ENCODE measurements at places on chromosomes 5 and 9.

DNA sequence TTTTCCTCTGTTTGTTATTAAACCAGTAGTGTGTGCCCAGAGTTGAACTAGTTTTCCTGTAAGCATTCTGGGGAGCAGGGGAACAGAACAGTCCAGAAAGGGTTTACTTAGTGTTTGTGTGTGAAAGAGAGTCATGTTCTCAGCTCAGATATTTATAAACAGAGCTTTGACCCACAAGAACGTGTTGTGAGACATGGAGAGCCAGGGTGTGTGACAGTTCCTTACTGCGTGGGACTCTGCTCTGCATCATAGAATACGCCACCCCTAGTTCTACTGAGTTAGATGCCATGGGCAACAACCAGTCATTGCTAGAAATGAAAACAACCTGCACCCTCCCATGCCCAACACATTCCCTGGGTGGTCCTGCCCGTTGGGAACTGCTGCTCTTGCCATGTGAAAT is 330.7 kb downstream of the NDUFS4 start:
- DNase-seq: no peak

DNA sequence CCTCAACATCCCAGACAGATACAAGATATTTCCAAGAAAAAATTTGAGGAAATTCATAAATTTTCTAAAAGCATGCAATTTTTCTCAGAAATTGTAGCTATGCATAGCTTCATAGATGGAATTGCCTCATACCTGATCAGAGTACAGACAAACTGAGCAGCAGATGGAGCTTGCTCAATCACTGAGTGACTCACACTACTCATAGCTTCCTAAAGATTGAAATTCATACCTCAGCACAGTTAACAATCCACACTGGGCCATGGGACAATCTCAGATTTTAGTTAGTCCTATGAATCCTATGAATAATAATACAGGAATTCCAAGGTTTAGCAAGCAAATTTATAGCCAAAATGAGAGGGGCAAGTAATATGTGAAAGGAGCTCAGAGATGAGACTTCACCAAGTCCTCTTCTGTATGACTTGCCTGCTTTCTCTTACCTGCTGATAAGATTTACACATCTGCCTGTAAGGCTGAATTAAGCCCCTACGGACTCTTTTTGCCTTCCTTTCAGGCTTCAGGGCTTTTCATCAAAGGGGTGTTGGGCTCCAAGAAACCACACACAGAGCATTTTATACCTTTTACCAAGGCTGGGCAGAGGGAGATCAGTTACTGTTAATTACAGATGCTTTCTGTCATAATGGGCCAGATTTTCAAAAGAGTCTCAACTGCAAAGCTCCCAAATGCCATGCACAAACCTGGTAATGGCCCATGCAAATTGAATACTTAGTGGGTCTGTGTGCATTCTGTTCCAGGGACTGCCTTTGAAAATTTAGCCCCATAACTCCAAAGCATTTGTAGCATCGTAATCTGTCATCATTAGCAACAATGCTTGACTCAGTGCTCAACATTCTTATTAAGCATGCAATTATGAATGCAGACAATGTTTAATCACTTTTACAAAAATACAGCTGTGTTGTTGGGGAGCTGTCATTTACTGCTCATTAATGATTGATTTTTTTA is 439.3 kb downstream of the DTWD2 start:
- DNase-seq: no peak

DNA sequence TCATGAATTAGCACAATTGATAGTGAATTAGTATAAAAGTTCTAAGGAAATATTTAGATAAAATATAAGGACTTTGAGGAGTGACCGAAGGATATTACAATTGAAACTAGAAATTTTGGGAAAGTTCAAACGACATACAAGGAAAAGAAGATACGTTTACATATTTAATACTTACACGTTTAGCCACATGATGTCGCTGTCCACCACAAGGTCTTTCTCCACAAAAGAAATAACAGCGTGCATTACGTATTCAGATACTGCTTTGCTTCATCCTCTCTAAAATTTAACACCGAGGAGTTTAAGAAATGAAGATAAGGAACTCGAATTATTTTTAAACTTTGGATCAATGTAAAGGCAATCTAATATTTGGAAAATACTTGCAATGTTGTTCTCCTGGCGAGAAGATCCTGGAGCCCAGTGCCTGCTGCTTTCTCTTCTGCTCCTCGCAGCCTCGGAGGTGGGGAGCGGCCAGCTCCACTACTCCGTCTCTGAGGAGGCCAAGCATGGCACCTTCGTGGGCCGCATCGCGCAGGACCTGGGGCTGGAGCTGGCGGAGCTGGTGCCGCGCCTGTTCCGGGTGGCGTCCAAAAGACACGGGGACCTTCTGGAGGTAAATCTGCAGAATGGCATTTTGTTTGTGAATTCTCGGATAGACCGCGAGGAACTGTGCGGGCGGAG is at the start of gene PCDHA3:
Gene PCDHA3 (plus strand): TSS at position 242 of the 678 bp plus-strand sequence.
- no peak for DNase-seq

- DNase-seq: no peak
Observed at GRCh38 chr9:104855807-104856206, 72.1 kb downstream of the ABCA1 start.

DNA sequence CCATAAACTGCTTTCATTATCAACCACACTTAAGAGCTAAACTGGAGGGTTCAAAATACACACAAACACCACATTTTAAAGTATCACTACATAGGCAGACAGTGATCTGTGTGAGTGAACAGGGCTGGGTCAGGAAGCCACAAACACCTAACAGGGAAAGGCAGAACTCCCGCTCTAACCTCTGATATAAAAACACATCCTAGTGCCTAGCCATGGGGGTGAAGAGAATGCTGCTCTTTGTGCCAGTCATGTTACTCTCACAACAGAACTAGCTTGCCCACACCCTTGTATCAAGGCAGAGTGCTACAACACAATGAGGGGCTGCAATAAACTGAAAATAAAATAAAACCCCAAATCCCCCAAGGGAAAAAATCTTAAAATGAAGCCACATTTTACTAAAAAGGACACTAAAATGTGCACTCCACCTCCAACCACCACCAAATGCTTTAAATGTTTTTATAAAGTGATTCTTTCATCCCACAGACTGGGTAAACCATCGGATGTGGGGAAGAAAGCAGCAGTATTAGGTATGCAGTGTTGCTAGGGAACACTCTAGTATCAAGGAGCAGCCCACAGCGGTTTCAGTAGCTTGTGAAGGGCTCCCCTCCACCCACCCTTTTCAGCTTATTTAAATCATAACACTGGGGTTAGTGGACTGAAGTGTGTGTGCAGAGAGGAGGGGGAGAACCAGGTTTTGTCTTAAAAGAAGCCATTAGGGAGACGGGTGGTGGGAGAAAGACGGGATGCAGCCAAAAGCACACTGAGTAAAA is 64.5 kb downstream of the TMEM161B start:
- peak; percentile 16 for DNase-seq

DNA sequence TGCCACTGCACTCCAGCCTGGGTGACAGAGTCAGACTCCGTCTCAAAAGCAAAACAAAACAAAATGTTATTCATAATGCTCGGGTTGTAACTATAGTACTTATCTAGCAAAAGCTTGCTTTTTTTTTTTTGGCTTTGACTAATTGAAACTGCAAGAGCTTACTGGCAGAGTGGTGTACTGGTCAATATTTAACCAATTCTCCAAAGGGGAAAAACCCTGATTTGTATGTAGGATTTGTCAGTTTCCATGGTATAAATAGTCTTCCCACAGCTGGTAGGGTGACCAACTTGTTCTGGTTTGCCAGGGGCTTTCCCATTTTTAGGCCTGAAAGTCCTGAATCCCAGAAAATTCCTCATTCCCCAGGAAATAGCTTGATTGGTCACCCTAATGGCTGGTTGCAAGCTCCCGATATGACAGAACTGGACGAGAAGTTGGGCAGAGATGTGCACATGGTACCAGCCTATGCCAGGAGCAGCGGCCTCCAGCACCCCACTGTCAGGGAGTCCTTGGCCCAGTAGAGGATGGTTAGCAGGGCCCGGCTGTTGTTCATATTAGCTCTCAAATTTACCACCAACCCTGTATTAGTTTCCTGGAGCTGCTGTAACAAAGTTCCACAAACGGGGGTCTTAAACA is 58.0 kb downstream of the FXN start:
- no peak for DNase-seq

GRCh38 chr5:178117923-178118701 is 4.8 kb downstream of the N4BP3 start:
- no peak for DNase-seq

DNA sequence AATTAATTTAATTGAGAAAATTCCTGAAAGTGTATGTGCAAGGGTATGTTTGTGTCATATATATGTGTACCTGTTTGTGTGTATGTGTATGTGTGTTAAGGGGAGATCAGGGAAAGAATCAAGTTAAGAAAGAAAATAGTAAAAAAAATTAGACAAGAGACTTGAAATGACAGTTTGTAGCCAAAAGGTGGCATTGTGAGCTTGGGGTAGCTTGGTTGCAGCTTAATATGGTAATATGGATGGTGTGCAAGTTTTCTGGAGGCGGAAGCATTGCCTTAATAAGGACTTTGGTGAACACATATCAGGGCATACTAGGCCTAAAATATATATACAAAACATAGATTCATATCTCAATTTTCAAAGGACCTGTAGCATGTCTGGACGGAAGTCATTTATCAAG is 129.9 kb downstream of the INSYN2B start:
- DNase-seq: no peak

DNA sequence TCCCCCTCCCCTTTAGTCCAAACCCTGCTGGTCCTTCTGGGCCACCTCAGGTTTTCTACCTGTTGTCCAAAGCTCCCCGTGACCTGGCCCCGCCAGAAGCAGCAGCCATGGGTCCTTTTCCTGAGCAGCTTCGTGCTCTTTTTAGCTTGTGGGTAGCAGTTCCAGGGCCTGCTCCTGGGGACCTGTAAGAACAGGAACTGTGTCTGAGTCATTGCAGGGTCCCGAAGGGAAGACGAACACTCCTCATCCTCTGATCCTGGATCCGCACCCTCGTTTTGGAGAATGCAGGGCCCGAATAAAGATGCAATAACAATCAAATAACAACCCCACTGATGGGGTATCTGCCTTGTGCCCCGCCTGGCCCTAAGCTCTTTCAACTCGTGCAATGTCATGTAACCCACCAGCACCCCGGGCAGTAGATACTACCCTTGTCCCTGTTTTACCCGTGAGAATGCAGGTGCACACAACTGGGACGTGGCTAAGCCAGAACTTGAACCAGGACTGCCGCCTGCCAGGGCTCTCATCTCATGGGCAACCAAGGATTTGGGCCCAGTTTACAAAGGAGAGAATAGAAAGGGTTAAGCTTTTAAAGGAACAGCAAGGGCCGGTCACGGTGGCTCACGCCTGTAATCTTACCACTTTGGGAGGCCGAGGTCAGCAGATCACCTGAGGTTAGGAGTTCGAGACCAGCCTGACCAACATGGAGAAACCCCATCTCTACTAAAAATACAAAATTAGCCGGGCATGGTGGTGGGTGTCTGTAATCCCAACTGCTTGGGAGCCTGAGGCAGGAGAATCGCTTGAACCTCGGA is 33.2 kb downstream of the NEK6 start:
- no peak for DNase-seq

- DNase-seq: no peak
Observed at GRCh38 chr5:14270209-14270702, 127.1 kb downstream of the TRIO start.

DNA sequence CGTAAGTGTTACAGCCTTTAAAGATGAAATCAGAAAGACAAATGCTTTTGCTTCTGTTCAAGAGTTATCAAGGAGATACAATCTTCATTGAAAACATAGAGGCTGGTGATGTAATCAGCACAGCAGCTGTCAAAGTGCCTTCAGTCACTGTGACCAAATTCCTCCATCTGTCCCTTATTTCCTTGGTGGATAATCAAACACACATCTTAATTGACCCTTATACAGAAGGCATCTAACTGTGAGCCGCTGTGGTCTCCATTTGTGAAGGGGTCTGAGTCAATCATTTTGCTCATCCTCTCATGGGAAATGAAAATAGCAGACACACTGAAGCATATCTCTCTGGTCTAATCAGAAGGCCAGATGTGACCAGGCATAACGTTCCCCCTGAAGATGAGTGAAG is 130.1 kb upstream of the TLR4 start:
- DNase-seq: no peak

DNA sequence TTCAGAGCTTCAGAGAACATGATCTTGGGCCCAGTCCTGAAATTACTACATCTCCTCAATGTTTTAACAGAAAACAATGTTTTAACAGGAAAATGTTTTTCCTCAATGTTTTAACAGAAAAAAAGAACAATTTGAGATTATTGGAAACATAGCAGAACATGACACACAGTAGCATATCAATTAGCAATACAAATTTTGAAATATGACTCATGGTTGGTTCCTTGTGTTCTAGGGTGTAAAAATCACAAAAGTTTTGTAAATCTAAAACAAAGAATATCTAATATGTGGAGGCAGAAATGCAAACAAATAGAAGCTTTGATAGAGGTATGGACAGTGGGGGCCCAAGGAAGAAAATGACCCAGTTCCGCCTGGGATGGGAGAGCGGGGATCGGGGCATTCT is 22.8 kb upstream of the ARSB start:
- no peak for DNase-seq

DNA sequence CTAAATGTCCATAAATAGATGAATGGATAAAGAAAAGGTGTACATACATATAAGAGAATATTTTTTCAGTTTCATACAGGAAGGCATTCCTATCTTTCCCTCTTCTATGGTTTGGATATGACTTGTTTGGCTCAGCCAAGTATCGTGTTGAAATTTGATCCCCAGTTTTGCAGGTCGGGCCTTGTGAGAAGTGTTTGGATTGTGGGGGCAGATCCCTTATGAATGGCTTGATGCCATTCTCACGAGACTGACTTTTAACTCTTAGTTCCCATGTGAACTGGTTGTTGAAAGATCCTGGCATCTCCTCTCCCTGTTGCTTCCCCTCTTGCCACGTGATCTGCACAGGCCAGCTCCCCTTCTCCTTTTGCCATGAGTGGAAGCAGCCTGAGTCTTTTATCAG is 421.1 kb upstream of the FTMT start:
- no peak for DNase-seq

DNA sequence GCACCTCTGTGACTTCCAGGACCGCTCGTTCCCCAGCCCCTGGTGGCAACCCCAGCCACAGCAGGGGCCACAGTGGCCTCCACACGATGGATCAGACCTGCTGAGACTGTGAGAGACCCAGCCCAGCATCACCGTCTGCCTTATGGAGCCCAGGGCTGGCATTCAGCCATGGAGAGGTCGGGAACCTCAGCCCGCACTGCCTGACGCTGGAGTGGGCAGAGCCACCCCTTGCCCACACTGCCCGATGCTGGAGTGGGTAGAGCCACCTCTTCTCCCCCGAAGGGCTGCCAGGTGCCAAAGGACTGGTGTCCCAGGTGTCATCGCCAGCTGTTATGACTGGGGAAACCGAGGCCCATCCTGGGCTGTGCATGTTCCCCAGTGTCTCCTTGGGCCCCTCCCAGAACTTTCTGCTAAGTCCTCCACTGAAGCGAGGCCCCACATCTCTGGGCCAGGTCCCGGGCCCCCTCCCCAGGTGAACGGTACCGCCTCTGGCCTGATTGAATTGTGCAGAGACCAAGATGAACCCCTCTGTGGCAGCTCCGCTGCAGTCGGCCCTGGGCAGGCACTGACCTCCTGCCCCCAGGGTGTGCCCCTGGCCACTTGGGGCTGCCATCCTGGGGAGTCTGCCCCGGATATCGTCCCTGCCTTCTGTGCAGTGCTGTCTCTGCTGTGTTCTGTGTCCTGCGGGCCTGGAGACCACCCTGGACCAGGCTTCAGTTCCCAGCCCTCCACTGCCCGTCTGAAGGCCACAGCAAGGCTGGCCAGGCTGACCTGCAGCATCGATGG is 137.1 kb downstream of the ADAMTS2 start:
- DNase-seq: no peak

Data from T follicular helper cell (primary cell).